Stimulated activated CD4-positive, alpha-beta T cell treated with anti-CD3 and anti-CD28 coated beads, Interleukin-12 subunit alpha, Interleukin-12 subunit beta, amount 100 ng/mL, for 4 hours (primary cell): ENCODE measurements at places on chromosomes 5 and 9.

DNA sequence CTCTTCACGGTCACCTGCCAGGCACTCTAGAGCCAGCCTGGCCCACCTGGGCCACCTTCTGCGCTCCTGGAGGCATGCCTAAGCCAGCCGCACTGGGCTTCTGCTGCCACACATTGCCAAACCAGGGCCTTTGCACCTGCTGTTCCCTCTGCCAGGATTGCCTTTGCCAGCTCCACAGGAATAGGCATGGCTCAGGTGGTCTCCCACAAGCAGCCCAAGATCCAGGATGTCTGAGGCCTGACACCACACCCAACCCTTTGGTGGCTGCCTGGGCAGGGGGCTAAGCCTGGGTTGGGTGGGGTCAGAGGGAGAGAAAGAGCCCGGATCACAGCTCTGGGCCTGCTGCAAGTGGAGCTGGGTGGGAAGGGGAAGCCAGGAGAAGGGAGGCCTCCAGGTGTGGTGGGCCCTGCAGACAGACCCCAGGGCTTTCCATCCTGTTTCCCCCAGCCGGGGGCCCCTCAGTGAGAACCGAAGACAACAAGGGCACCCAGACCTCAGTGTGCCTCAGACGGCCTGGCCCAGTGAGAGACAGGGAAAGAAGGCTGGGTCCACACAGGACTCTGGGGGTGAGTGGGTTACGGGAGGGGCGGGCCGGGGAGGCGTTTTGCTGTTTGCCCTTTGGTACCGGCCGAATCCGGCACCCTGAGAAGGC, 672 bp upstream of the SUSD3 start:
- no peak for DNase-seq

DNA sequence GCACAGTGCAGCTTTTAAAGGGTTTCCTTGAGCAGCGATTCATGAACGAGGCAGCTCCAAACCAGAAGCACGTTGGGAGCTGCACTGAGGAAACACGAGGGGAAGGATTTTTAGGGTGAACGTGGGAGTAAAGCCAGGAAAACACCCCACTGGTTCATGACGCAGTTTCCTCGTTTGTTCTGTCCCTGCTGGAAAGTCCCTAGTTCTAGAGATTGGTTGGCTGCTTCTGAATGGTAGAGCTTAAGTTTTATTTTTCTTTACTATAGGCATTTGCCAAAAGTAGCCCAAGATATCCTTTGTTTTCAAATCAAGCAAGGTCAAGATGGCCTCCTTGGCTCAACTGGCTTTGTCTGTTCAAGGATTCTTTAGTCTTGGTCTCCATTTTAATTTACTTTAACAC, 116.5 kb upstream of the CACNA1B start:
- no peak for DNase-seq

GRCh38 chr5:107265193-107265592, 405.5 kb downstream of the EFNA5 start:
- DNase-seq, result no peak

- DNase-seq, result no peak
Observed at GRCh38 chr5:154477382-154478223, 424 bp downstream of the HAND1 start.

GRCh38 chr9:109941771-109942170, 161.8 kb downstream of the PALM2AKAP2 start:
- no peak for DNase-seq

GRCh38 chr9:93020771-93021670, 37.5 kb upstream of the SUSD3 start:
- DNase-seq, result no peak
